ENCODE measurements at places on chromosomes 16 and 17.

DNA sequence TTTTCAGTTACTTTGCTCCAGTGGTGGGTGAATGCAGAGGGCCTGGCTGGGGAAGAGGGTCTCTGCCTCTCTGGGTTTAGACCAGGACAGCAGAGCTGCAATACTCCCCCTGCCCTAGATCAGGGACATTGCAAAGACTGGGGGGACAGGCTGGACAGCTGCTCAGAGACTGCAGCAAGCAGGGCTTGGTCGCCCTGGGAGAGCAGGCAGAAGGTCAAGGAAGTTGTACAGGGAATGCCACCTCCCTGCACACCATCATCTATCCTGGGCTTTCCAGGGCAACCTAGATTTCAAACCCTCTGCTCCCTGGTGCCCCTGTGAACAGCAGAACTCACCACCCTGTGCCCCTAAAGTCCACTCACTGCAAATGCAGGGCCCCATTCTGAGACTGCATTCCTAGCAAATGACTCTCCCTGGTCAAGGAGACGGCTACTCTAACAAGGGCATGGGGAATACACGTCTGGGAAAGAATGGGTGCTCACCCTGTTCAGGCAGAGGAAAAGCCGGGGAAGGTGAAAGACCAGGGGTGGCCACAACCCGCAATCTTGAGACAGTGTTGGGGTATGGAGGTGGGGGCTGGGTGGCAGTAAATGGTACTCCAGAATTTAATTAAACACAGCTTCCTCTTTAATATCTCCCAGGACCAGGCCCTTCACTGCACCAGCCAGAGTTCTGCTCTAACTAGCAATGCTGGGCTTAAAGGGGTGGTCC is 1.0 kb downstream of the KIFC3 start:
- no peak for DNase-seq

DNA sequence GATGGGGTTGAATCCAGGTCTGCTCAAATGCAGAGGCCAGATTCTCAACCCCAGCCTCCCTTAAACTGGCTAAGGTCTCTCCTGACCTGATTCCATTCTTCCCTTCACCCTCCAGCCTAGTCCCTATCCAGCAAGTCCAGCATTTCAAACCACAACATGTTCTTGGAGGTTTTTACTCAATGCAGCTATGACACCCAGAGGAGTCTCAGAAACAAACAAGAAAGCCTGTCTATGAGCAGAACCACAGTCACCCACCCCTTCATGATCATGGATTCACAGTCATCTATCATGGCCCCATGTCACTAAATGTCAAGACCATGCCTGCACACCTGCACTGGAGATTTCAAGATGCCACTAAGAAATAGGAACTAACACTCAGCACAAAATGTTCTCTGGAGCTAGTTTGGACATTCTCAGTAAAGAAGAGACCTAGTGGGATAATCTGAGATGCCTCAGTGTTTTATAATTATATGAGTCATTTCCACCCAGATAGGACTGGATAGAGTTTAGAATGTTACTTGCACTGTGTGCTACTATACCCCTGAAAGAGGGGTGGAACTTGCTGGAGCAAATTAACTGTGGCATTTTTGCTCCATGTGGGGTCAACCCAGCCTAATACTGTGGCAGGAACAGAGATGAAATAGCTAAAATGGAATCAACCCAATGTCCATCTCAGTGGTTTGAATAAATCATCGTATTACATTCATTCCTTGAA is 9.5 kb upstream of the METTL22 start:
- DNase-seq = no peak

DNA sequence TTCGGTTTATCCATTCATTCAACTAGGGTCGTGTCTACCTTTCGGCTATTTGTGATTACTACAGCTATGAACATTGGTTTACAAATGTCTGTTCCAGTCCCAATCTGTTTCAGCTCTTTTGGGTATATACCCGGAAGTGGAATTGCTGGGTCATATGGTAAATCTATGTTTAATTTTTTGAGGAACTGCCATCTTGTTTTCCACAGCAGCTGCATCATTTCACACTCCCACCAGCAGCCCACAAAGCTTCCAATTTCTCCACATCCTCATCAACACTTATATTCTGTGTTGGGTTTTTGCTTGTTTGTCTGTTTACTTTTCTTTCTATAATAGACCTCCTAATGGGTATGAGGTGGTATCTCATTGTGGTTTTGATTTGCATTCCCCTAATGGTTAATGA is 48.7 kb upstream of the GINS3 start:
- no peak for DNase-seq

GRCh38 chr17:67628580-67629013 is 89.1 kb upstream of the NOL11 start:
- no peak for DNase-seq
